ENCODE measurements at places on chromosomes 6 and 20.

DNA sequence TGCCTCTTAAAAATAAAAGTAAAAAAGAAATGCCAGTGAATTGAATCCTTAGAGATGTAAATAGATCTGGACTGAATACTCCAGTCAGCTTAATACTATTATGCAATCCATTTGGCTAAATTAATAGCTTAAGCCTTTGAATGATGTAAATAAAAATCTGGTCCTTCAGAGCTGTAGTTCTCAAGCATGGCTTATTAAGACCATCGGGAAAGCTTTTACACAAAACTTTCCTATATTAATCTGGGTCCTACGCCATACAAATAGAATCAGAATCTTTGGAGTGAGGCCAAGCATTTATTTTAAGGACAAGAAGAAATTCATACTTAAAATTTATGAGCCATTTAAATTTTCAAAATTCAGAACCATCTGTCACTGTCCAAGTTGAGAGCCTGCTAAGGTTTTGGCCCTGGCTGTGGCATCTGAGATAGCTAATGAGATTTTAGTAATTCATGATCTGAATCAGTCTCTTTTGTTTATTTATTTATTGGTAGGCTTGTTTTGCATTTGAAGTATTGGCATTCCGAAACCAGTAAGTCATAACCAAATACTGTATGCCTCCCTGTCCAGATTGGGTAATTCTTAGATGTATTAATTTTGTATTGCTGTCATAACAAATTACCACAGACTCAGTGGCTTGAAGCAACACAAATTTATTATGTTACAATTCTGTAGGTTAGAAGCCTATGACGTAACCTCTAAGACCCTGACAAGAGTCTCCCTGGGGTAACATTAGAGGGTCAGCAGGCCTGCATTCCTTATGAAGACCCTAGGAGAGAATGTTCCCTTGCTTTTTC lies 228.1 kb upstream of the RAB32 start:
- no peak for DNase-seq

DNA sequence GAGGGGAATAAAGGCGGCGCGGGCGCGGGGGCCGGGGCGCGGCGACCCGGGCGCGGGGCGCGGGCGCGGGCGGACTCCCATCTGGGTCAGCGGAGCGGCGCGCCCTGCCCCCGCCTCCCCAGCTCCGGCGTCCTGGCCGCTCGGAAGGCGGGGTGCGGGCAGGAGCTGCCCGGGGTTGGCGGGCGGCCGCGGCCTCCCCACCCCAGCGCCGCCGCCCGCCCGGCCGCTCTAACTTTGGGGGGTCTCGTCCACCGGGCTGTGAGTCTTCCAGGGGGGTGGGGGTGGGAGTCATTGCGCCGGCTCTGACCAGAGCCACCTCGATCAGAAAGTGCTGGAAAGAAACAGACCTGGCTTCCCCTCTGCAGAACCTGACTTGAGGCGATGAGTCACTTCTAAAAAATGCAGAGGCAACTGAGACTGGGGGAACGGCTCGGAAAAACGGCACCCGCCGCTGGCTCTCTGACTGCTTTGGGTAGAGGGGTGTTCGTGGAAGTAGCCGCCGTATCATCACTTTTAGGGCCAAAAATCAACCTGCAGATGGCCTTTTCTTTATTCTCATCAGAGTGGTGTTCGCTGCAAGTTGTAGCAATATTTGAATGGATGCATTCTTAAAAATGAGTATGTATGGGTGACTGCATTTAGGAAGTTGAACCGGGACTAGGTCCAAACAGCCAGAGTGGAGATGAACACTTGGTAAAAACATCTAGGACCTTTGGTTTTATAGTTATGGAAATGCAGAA lies 667 bp downstream of the CAP2 start:
- no peak for DNase-seq

DNA sequence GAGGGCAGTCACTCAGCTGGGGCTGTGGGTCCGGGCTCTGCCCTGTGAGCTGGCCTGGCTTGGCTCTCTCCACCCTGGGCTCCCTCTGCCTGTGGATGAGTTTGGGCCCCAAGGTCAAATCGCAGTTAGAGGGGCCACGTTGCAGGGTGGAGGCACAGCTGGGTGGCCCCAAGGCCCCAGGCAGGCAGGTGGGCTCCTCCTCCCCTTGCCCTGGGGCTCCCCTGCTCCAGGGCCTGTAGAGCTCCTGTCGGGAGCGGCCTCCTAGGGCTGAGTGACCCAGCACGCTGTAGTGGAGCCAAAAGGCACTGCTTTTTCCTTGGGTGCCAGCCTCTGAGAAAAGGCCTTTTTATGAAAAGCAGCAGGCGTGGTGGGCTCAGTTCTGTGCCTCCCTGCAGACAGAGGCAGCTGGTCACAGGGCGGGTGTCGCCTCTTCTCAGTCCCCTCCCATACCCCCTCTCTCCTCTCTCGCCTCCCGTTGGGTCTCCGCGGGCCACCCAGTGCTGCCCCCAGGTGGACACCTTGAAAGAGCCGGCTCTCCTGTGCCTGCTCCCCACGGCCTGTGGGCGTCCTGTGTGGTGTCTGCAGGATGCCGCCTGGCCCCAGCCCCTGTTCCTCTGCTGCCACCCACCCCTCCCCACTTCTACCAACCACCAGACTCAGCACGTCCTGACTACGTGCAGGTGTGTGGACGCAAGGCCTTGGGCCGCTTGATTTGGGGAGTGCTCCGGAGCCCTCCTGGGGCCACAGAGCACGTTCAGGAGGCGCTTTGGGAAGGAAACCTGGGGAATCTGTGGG lies 13.2 kb downstream of the SS18L1 start:
- DNase-seq = peak; percentile 59

GRCh38 chr6:105675715-105676397 lies 273.0 kb upstream of the PREP start:
- DNase-seq = peak; percentile 4

GRCh38 chr6:167870321-167870720 lies 43.6 kb downstream of the AFDN start:
- DNase-seq = no peak

DNA sequence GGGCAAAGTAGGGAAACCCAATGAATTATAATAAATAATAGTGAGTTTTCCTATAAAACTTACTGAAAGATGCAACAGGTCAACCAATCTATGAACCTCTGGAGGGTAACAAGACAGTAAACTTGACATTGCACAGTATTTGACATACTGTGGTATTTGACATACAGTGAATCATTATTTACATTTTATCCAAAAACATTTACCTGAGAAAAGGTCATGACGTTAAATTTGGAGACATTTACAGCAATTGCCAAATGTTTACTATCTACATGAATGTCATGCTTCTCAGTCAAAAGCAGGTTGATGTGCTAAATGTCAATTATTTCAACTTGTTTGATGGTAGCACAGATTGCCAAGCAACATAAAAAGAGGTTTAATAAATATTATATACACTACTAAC lies 35.8 kb upstream of the NOX3 start:
- DNase-seq = no peak

GRCh38 chr20:2798814-2799213 lies 1.6 kb downstream of the CPXM1 start:
- DNase-seq = no peak

GRCh38 chr6:124879110-124879991 lies 82.9 kb upstream of the RNF217 start:
- DNase-seq = no peak

DNA sequence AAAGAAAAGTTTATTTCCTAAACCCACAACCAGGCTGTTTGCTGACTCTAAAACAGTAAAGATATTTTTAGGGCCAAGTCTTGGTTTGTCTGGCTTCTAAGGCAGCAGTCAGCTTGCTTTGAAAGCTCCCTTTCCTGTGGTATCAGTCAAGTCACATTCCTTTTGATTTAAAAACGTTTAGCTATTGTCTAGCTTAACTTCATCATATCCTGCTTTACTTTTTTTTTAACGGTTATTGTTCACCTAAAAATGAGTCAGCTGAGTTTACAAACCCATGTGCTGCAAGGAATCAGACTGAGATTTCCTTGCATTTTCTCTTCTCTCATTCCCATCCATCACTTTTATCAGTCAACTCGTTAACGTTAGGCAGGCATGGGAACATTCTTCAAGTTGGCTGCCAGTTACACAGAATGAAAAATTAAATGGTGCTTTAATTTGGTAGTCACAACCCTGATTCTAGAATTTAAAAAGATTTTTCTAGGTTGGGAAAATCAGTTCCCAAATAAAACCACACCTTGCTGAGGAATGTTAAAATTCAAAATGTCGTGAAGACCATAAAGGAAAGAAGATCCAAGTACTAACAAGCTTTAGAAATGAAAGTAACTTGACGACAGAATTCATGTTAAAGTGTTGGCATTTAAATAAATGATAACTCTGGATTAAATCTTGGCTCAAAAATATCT lies 45.9 kb downstream of the ELOVL5 start:
- DNase-seq = no peak

DNA sequence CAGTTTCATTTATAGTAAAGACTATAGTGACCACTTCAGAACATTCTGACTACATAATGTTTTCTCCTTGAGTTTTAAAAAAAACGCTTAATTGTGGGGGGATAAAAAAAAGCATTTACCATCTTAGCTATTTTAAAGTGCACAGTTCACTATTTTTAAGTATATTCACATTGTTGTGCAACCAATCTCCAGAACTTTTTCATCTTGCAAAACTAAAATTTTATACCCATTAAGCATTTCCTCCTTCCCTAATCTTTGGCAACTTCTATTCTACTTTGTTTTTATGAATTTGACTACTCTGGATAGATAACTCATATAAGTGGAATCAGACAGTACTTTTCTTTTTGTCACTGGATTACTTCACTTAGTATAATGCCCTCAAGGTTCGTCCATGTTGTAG lies 62.3 kb downstream of the FKBP5 start:
- no peak for DNase-seq

GRCh38 chr20:16263582-16263981 lies 309.7 kb downstream of the KIF16B start:
- DNase-seq = no peak

DNA sequence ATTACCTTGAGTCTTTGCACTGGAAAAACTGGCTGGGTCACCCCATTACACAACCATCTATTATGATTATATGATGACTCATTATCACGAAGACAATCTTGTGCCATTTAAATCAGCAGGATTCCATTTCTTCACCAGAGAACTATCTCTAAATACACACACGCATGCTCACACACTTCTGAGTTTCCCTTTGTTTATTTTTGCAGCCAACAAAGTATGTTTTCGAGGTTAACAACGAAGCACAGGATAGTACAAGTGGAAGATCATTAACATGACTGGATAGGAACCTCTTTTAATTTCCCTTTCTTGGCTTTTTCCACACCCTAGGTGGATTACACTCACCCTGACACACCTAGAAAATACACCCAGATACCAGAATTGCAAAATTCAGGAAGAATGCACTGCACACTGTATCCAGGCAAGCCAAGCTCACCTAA lies 18.9 kb downstream of the PERP start:
- no peak for DNase-seq

GRCh38 chr20:60281295-60281694 lies 323.1 kb downstream of the CDH26 start:
- no peak for DNase-seq

DNA sequence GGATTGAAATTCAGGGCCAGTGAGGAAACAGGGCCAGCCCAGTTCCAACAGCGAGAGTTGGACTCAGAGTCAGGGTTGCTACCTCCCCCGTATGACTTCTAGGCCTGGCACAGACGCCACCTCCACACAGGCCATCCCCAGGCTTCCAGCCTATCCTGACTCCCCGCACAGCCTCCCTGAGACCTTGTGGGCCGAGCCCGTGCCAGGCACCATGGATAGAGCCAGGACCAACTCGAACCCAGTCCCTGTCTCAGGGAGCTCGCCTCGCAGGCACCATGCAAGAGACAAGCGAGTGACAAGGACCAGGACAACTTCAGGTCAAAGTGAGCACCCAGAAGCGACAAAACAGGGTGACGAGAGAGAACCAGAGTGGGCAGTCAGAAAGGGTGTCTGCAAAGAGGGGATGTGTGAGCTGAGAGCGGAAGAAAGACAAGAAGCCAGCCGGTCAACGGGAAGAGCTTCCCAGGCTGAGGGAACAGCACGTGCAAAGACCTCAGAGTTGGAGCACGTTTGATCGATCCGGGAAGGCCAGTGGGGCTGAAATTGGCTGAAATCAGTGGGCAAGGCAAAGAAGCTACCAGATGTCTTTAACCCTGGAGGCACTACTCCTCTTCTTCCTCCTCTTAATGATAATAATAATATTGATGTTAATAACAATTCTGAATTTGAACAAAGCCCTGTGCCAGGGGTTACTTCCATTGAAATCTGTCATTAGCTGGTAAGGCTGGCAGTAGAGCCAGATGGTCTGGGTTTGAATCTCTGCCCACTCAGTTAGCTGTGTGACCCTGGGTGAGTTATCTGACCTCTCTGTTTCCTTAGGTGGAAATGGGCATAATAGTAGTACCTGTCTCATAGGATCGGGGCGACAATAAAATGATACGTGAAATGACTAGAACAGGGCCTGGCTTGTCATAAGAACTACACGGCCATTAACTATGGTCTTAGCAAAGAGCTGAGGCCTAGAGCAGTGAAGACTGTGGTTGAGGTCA lies 45.0 kb downstream of the KIAA1755 start:
- no peak for DNase-seq

DNA sequence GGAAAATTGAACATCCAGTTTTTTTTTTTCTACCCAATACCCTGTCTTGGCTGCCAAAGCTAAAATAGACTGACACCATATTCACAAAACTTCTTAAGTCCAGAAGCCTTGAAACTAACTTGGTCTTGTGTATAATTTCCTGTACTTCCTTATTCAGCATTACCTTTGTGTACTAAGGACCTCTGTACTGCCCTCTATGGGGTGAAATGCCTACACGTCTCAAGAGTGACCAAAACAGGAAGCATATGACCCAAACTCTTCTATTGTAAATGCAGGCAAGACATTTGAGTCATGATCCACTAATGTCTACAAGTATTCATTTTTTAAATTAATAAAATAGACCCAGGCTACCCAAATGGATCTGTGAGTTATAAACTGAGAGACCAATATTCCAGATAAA lies 50.4 kb downstream of the HMGCLL1 start:
- no peak for DNase-seq

DNA sequence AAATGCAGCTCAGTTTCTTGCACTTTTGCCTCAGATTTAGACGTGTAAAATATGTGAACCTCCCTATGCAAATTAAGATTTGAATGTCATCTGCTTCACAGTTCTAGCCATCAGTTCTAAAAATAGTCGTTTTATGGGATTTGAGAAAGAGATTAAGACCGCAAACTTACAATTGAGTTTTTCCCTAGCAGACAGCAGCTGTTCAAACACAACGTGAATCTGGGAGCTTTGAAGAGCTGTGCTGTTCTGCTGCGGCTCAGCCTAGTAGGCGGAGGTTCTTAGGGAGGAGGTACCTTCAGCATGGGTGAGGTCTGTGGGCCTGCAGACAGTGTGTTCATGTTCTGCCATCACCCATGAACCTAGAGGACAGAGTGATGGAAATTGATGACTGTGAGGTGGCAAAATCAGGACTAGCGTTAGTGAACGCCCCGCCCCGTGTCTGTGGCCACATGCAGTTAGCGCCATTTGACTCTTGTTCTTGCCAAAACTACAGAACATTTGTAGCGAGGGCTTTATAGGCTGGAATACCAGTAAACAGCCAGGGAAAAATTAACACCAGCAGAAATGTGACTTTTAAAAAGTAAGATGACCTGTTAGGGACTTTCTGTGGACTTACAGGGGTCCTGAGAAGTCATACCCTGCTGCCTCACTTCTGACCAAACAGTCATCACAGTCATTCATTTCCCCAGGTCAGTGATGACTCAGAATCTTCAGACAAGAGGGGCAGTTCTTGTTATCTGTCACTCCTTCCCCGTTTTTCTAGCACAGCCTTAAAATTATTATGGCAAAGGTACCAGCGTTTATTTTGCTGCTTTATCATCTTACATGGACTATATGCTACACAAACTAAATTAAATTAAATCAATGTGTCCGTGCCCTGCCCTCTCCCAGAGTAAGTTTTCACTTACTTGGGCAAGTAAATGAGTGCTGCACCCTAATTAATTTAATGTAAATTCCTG lies 84.3 kb upstream of the TMEM181 start:
- DNase-seq = no peak
